AG09309 (cell line): ENCODE measurements at places on chromosomes 16 and 17.

GRCh38 chr17:65328567-65328966 is 191.4 kb downstream of the RGS9 start:
- DNase-seq, result no peak

DNA sequence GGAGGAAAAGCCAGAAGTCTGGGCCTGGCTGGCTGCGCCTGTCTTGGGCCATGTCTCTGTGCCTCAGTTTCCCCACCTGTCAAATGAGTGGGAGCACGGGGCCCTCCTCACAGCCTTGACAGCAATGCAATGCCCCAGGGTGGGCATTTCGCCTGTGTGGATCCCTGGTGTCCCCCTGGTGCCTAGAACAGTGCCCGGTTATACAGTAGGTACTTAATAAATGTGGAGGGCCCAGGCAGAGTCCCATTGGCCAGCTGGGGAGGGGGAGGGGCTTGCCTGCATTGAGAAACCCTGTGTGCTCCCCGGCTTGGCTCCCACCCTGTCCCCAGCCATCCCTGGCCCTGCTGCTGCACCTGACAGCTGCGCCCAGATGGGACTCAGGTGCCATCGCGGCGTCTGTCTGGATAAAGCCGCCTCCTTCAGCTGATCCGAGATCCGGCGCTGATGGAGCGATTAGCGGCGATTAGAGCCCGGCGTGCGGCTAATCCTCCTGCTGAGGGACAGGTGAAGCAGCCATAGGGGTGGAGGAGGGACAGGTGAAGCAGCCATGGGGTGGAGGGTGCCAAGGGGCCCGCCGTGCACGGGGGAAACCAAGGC is 12.4 kb downstream of the ZFPM1 start:
- DNase-seq, result no peak

DNA sequence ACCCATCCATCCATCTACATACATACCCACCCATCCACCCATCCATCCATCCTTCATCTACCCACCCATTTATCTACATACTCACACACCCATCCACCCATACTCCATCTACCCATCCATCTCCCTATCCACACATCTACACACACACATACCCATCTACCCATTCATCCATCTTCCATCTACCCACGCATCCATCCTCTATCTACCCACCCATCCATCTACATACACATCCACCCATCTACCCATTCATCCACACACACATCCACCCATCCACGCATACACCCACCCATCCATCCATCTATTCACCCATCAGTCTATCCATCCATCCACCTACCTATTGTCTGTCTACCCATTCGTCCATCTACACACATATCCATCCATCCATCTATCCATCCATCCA is 227.8 kb downstream of the ZNF423 start:
- DNase-seq, result no peak

DNA sequence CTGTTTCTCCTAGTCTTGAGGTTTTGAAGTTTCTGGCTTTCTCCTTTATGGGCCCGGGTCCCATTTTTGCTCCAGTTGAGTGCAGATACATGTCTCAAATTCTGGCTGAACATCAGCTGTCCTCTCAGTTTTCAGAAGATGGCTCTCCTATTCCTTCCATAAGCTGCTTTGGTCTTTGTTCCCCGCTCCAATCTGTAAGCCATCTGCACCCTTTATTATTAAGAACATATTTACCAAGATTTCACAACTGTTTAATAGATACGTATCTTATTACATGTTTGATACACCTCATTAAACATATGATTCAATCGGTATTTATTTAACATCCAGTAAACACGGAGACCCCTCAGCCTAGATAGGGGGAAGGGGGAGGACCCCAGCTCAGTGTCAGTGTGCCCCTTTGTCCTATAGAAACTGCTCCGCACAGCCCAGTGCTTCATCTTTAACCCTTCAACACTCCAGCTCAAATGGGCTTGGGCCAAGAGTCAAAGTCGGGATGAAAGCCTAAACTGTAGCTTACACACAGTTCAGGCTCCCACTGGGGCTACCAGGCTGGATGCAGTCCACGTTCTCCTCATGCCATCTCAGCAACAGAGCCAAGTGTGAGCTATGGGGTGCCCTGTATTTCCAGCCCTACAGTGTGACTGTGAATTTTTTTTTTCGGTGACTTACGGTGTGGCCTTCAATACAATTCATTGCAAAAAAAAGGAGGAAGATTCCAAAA is 166.0 kb upstream of the ZFHX3 start:
- DNase-seq, result no peak

DNA sequence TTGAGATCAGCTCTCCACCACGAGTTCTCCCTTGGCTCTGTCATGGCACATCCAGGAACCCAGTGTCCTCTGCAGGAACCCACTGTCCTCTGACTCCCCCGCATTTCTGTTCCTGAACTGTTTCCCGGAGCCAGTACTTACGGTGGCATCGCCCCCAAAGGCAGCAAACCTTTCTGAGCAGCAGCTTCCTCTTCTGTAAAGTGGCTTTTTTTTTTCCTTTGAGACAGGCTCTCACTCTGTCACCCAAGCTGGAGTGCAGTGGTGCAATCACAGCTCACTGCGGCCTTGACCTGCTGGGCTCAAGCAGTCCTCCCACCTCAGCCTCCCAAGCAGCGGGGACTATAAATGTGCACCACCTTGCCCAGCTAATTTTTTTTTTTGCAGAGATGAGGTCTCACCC is 32.2 kb downstream of the NAGPA start:
- no peak for DNase-seq

- peak; percentile 50 for DNase-seq
Observed at GRCh38 chr16:23670137-23670776, 8.4 kb upstream of the PLK1 start.

- DNase-seq, result no peak
Observed at GRCh38 chr17:2362881-2363280, 25.6 kb downstream of the SGSM2 start.

DNA sequence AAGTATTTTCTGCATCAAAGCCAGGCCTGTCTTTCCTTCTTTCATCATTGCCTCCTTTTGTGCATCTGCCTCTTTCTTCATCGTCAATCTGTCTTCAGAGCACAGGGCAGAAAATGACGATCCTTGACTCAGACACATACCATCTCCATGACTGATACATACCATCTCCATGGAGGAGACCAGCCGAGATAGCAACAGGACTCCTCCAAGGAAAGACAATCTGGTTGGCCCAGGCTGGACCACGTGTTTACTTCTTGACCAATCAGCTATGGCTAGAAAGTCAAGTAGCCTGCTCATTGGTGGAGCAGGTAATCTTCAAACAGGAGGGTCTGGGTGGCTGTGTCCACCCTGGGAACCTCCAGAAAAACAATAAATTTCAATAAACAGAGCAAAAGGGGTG is 164.6 kb downstream of the CPPED1 start:
- DNase-seq, result peak; percentile 18

DNA sequence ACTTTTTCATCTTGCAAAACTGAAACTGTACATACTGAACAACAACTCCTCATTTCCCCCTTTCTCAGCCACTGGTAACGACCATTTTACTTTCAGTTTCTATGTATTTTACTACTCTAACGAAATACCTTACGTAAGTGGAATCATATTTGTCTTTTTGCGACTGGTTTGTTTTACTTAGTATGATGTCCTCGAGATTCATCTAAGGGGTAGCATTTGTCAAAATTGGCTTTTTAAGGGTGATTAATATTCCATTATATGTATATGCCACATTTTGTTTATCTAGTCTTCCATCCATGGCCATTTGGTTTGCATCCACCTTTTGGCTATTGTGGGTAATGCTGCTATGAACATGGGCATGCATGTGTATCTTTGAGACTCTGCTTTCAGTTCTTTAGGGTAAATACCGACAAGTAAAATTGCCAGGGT is 10.4 kb downstream of the KPNB1 start:
- no peak for DNase-seq

DNA sequence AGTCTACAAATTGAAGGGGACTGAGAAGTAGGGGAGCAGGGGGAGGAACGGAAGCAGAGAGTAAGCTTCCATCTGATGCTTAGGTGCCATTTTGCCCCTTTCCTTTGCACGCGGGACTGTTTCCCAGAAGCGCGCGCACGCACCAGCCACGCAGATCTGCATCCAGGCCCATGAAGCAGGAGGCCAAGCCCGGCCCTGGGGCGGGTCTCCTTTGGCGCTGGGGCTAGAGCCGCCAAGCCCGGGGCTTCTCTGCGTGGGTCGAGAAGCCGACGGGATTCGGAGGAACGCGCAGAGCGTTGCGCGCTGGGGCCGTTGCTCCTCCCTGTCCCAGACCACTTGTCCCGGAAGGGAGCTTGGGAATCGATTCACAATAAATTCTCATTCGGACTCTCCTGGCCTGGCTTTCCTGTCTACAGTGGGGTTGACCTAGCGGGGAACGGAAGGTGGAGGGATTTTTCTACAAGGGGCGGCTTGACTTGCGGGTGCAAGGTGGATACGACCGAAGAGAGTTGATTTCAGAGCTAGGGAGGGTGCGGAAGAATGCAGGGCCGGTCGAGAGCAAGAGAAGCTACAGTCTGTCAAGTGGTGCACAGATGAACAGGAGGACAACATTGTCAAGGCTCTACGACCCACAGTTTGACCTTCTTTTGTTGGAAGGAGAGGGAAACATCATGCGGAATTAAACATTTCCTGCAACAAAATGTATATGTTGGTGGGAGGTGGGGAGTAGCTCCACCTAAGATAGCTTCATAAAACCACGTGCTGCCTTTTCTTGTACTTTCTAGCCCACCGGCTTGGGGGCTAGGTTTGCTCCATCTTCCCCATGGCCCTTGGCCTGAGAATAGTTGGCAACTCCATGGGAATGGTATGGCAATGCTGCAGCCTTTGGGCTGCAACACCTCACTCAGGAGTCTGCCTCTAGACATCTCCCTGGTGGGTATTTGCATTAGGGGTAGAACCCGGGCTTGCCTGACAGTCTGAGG is 4.5 kb downstream of the HOXB9 start:
- no peak for DNase-seq

GRCh38 chr17:7748076-7748775 is 30.7 kb downstream of the DNAH2 start:
- DNase-seq, result no peak

DNA sequence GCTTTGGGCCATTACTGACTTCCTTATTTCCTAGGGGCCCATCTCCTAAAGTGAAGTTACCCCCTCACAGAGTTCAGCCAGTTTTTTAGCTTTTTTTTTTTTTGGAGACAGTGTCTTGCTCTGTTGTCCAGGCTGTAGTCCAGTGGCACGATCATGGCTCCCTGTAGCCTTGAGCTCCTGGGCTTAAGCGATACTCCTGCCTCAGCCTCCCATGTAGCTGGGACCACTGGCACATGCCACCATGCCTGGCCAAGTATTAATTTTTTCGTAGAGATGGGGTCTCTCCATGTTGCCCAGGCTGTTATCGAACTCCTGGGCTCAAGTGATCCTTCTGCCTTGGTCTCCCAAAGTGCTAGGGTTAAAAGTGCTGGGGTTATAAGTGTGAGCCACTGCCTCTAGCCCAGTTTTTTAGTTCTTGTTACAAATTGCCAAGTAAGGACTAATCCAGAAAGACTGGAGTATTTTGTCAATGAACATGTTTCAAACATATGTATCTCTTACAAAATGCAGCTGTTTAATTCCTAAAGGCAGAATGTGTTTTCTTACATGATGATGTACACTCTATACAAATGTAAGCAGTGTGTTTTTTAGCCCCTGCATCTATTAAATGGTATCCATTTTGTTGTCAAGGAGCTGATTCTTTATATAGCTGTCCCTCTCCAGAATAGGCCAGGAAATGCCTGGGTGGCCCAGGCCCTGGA is 49.1 kb upstream of the IL34 start:
- no peak for DNase-seq

DNA sequence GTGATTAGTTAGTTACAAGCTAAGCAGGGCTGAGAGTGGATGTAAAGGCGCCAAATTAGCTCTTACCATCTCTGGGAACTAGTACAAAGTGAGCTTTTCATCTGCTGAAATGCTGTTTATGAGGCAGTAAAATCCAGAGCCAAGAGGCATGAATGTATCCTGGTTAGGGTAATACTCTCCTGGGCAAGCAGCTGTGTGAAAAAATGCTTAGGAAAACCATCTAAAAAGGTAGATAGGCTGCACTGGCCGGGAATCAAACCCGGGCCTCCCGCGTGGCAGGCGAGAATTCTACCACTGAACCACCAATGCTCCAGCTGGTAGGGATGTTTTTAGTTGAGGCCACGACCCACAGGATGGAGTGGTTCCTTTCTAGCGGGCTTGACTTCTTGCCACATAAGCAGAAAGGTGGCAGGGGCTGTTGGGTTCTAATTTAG is 23.0 kb downstream of the VAC14 start:
- DNase-seq, result peak; percentile 66

- DNase-seq, result no peak
Observed at GRCh38 chr17:15900871-15901270, 44.1 kb upstream of the ADORA2B start.

DNA sequence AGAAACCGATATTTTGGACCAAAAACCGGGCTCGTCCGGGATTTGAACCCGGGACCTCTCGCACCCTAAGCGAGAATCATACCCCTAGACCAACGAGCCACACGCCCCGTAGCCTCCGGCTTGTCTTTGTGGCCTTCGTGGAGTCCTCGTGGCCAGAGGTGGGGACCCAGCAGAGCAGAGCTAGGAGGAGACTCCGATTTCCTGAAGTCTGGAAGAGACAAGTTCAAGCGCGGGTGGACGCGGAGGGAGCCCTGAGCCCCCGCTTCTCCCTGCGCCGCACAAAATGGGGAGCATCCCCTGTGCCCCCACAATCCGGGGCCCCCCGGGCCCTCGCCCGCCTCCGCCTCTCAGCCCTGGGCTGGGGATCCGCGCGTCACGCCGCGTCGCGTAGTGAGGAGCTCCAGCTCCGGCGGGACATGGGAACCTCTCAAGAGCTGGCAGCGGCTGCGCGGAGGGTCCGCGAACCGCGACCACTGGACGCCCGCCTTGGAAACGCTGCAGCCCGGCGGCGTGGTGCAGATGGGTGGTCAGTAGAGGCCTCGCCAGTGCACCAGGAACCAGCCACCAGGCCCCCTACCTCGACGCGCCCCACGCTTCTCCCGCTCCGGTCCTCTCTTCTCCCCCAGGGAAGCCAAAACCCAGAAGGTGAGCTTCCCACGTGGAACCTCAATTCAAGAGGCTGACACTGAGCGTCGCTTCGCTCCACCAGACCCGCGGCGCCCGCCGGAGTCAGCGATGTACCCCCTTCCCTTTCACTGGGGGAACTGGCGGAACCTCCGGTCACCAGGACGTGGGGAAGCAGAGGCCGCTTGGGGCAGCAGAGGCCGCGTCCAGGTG is 5.2 kb upstream of the OR1F1 start:
- no peak for DNase-seq

GRCh38 chr16:77684181-77684526 is 38.2 kb upstream of the NUDT7 start:
- no peak for DNase-seq

GRCh38 chr17:72191921-72192799 is 71.3 kb downstream of the SOX9 start:
- DNase-seq, result peak; percentile 59

DNA sequence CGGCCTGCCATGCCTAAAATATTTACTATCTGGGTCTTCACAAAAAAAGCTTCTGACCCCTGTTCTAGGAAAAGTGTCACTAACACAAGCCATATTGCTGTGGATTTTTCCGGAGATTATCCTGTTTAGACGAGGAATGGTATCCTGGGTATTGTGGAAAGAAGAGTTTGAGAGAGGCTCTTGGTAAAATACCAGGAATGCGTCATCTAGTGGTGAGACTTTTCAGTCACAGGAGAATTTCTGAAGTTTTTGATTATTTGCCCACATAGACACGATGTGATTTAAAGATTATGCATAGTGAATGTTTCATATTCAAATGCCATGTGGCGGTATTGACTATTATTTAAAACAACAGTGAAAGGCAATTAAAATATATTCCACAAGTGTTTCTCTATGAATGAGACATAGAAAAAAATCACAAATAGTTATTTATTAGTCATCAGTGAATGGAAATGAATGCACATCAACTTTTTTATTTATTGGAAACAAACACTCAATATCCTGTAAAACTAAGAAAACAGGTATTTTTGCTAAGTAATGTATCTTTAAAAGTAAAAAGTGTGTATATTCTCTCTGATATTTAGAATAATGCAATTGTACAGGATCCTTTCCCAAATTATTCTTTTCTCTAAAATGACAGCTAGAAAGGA is 7.8 kb downstream of the KRT28 start:
- no peak for DNase-seq
